ENCODE measurements at places on chromosomes 4 and X.

GRCh38 chr4:158793021-158793420, 24.2 kb downstream of the FNIP2 start:
- no peak for DNase-seq

- no peak for DNase-seq
These were observed 582.0 kb downstream of the ADGRL3 start for GRCh38 chr4:61782133-61782532.

DNA sequence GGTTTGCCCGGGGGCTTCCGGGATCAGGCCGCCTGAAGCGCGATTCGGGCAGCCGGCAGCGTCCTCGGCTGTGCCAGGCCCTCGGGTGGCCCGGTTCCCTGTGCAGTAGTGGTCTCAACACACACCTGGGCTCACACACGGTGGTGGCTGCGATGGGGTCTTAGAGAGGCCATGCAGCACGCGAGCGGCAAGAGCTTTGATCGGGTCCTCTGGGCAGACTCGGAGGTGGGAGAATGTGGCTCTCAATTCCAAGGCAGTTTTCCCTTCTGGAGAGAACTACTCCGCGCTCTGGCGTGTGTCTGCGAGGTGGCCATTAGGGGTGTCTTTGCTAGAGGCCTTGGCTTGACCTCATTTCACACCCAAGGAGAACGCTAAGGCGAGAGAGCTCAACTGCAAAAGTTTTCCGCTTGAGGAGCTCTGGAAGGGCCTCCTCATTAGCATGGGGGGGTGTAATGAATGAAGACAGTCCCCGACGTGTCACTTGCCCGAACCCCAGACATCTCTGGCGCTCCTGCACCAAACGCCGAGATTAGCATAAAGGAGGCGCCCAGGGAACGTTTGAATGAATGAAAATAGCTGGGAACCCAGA, 771 bp upstream of the RBPJ start:
- no peak for DNase-seq

GRCh38 chr4:21738821-21739220, 209.8 kb downstream of the KCNIP4 start:
- no peak for DNase-seq

- no peak for DNase-seq
These were observed 202.0 kb downstream of the NR3C2 start for GRCh38 chr4:148240241-148240640.

DNA sequence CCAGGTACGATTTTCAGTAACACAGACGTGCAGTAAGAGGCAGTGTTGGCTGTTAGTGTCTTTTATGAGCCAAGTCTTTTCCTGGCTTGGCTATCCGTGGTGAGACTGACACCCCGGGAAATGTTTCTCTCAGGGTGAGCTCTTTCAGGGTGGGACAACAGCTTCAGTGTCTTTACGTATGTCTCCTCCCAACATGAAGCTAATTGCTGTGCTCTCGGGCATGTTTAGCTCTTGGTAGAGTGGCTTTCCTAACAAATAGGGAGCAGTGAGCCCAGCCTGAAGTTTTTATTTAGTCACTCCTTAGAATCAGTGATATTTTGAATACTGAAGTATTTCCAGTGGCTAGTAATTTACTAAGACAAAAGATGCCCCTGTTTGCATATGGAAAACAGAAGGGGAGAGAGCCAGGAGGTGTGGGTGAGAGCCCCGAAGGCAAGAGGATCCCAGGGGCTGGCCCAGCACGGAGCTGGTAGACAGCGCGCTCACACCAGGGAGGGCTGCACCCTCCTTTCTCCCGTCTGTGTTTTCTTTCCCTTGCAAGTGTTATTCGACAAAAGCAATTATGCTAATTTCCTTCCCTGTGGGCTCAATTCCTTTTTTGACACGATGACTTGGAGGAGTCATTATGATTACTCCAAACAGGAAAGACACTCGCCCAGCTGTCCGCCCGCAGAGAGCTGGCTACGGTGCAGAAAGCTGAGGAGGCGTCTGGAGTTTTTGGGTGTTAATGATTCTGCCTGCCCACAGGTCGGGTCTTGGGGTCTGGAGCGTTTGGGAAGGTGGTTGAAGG, 47.7 kb downstream of the PDGFRA start:
- peak; percentile 42 for DNase-seq

DNA sequence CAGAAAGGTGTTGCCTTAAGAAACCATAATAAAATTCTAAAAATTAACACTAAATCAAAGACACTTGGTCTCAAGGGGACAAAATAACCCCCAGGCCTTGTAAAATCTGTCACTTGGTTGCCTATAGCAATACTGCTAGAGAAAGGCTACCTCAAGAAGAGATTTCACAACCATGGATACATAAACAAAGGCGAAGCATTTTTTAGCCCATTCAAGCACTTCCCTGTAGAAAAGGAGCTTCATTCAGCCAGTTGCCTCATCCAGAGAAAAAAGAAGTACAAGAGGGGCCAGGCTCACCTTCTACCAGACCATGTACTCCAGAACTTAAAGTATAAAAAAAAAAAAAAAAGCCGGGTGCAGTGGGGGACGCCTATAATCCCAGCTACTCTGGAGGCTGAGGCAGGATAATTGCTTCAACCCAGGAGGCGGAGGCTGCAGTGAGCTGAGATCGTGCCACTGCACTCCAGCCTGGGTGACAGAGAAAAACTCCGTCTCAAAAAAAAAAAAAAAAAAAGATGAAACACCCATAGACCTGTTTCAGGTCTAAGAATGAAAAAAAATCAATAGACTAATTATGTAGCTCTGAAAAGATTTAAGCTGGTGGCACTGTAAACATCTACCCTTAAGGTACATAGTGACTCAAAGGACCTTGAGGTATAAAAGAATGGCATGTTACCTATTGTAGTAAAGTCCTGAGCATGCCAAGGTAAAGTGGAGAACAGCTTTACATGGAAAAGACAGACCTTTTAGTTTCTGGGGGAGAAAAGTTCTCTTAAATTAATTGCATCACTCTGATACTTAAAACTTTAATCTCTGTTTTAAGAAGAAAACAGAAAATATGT, 18.0 kb downstream of the RUFY3 start:
- peak; percentile 50 for DNase-seq

GRCh38 chr4:108043526-108043925, 53.8 kb downstream of the HADH start:
- no peak for DNase-seq

DNA sequence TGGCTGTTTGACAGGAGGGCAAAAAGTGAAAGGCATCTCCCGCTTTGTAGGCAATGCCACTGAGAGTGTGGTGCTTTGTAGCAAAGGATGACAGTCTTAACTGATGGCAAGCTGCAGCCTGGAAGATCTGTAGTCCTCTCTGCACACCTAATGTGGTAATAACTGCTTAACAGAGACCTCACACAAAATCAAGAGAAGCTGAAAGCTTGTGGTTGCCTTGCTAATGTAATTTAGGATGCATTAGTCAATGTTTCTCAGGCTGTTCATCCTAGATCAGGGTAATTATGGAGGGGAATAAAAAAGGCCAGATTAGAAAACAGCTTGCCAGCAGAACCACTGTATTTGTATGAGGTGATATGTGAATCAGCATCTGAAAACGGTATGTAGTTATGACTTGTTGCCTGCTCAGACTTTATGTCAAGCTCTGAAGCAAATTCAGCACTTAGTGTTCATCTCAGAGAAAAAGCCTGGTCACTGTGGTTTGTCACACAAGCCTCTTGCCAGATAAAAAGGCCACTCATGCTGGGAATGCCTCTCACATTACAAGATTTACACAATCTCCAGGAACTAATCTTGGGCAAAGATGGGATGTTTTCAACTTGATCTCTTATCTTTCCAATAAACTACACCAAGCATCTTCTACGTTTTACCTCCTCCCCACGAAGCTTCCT, 130.8 kb downstream of the ENOX2 start:
- no peak for DNase-seq

DNA sequence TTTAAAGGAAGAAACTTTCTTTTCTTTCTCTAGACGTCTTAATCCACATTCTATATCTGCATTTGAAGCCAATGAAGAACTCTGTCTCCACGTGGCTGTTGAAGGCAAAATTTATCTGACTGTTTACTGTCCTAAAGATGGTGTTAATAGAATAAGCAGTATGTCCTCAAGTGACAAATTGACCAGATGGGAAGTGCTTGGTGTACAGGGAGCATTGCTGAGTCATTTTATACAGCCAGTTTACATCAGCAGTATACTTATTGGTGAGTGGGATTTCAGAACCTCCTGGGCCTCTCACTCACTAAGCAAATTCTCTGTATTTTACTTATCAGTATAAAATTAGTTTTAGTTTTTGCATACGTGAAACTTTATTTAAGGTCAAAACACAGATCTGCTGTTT, 33.7 kb downstream of the ADAD1 start:
- no peak for DNase-seq

DNA sequence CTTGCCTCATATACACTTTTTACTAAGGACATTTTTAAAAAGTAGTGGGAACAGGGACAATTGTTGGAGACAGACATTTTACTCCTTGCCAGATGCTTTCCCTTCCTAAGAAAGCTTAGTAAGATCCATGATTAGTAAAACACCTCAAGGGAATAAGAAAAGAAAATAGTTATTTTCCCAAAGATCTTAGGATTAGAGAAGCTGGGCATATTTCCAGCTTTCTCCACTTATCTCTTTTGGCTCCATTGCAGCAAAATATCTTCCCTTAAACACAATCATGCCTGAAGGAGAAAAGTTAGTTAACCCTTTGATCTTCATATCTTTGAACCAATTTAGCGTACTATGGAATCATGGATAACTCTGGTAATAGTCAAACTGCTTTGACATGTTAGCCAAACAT, 257.9 kb downstream of the PCDH18 start:
- DNase-seq = no peak

DNA sequence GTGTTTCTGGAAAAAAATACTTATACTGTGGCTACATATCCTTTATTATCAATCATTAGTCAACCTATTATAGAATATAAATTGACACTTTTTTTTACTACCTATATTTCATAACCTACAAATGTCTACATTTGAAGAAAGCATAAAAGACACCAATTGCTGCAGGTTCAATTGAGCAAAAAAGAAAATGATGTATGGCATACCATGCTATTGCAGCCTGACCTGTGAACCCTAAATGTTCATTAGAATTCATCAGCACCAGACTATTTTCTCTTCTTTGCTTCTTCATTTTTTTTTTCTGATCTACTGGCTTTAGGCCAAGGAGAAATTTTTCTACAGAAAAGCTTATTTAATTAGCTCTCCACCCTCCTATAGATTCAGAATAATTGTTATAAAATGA, 1628.2 kb upstream of the IGFBP7 start:
- no peak for DNase-seq

DNA sequence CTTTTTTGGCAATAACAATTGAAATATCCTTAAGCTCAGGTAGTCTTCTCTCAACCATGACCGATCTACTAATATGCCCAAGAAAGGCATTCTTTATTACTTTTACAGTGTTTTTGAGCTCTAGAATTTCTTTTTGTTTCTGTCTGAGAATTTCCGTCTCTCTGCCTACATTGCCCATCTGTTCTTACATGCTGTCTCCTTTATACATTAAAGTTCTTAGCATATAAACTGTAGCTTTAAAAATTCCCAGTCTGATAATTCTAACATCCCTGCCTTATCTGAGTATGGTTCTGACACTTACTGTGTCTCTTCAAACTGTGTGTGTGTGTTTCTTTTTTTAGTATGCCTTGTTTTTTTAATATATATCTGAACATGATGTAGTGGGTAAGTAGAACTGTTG, 658.1 kb downstream of the GRID2 start:
- DNase-seq = no peak

GRCh38 chrX:67613996-67614395, 70.2 kb downstream of the AR start:
- DNase-seq = no peak

GRCh38 chrX:29225670-29226069, 638.4 kb downstream of the IL1RAPL1 start:
- no peak for DNase-seq

GRCh38 chr4:119039160-119039559, 96.5 kb upstream of the MYOZ2 start:
- DNase-seq = no peak

DNA sequence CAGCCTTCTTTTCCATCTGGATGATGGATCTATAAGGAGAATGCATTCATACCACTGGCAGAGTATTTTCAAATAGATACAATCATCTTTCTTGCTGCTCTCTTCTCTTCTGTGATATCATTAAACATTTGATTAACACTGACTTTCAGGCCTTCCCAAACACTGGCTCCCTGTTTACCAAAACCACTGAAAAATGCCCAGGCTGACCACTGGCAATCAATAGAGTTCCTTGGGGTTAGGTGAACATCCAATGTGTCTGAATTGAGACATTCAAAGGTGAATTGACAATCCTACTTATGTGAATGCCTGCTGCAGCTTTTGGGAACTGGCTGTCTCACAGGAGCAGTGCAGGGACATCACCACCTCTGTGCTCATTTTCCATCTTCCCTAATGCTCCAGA, 168.3 kb downstream of the ENOX2 start:
- no peak for DNase-seq

- DNase-seq = no peak
These were observed 15.3 kb downstream of the CPZ start for GRCh38 chr4:8607603-8608481.

DNA sequence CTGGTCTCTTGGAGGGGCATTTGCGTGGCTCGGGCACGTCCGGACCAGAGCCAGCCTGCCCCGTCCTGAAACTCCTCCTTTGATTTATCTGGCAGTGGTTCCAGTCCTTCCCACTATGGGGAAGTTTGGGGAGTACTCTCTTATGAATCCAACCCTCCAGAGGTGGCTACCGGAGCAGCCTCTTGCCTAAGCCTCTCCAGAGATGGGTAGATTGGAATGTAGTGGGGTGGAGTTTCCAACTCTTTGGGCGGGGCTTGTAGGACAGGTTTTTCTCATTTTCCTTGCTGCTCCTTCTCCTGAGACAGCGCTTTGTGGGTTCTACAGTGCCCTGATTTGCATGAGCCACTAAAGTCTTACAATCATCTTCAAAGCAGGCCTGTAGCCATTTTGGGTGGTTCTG, 60.1 kb upstream of the XAGE1B start:
- no peak for DNase-seq

Measured in inflammatory macrophage (primary cell).